Pancreas (tissue), 10 donors: ENCODE measurements at places on chromosomes 3 and 15. TPM values are rescaled to one million over a fixed set of nuclear protein-coding genes. Genes with fewer than 3 reads are reported as not detected.

- no peak for DNase-seq
Observed at GRCh38 chr3:11604139-11604892, 39.4 kb downstream of the VGLL4 start.

DNA sequence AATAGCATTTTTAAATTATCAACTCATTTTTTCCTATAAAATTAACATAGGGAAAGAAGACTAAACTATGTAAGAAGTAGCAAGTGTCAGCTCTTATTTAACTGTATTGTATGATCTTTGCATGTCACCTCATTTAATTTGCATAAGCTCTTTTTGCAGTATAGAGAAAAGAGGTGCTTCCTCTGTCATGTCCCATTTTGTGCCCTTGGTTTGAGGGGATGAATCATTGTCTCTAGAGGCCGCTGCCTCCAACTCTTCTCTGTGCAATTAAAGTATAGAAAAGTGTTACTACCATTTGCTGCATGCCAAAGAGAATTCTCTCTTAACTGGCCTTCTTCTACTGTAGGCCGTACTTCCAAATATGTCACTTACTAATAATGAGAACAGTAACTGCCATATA is 93.4 kb downstream of the LRRC28 start:
- DNase-seq = no peak

- no peak for DNase-seq
Observed at GRCh38 chr3:183699238-183699947, 1.8 kb downstream of the YEATS2 start.

DNA sequence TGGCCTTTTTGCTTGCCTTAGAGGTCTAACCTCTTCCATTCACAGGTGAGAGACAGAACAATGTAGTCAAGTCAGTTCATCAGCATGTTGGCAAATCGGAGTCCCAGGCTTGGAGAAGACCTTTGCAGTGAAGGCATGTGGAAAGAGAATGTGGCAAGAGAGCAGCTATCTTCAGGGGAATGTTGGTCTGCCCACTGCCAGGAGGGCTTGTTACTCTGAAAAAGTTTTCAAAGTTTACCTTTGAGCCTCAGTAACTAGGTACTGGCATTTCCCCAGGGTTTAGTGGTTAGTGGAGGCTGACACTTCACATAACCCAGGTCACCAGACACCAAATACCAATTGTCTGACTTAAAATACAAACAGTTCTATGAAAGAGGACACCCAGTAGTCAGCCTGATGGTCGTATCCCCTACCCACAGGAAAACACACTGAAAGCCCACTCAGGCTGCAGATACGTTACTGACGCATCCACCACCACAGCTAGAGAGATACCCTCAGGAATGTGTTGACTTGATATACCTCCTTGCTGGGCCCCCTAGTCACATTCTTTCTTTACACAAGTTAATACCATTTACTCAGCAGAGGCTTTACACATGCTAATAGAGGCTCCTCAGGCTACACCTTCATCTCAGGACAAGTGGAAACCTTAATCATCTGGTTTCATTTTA is 9.7 kb upstream of the ARID3B start:
- no peak for DNase-seq

DNA sequence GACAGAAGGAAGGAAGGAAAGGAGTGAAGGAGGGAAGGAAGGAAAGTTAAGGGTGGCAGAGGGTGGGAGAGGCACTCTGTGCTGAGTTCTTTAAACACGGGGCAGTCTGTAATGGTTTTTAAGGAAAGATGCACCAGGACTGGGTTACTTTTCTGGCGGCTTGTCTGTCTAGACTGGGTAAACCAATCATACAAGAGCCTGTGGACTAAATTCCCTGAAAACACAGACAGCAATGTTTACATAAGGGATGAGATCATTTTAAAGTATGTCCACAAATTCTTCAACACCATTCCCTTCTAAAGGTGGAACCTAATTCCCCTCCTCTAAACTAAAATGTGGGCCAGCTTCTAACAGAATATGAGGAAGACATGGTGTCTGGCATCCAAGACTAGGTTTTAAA is 235.5 kb upstream of the IGF1R start:
- no peak for DNase-seq

DNA sequence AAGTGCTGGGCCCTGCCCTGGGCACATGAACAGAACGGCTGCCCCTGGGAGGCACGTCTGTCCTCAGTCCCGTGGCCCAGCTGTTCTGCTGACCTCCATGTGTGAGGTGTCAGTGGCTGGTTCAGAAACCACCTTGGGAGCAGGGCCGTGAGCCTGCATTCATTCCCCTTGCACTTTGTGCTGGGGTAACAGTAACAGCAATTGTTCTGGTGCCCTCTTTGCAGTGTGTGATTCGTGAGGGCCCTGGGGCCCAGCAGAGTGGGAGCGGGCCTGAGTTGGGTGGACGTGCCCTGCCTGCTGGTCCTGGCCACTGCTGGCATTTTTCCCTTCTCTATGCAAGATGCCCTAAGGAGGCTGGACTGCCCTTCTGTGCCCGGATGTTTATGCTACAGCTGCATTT is 50.4 kb upstream of the MYZAP start:
- no peak for DNase-seq

DNA sequence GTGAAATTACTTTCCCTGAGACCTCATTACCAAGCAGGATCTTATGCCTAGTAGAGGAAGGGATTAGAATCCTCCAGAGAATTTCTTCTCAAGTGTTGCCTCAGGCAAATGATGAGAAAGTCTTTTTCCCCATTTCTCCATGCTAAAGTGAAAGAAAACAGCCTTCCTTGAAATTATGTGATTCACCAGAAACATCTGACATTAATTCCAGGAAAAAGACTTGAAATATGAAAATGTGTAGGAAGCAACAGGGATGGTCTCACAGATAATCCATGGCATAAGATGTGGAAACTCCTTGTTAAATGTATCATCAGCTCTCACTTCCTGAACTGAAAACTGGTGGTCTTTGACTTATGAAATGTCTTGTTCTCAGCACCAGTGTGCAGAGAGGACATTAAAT is 17.9 kb upstream of the ABI3BP start:
- DNase-seq = no peak

DNA sequence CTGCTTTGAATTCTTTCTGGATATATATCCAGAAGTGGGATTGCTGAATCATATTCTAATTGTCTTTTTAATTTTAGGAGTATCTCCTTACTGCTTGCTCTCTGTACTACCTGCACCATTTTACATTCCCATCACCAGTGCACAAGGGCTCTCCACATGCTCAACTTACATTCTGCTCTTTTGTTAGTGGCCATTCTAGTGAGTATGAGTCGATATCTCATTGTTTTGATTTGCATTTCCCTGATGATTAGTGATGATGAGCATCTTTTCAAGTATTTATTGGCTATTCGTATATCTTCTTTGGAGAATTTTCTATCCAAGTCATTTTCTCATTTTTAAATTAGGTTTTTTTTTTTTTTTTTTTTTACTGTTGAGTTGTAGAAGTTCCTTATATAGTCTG is 29.5 kb downstream of the PFN2 start:
- DNase-seq = no peak

DNA sequence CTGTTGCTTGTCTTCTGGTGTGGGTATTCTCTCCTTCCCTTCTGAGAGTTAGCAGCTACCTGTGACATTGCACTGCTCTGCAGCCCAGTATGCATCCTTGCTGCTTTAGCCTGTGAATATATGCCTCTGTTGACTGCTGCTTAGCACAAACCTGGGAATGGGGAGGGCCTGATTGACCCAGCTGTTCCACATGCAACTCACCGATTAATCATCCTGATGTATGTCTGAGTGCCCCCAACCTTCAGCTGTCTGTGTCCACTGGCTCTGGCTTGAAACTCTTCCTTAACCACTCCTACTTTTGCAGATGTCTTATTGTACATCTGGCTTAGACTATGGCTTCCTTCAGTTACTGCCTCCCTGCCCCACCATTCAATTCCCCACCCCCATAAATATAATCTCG is 119.1 kb downstream of the RASA2 start:
- no peak for DNase-seq

GRCh38 chr3:132135628-132136333 is 101.0 kb upstream of the CPNE4 start:
- no peak for DNase-seq

DNA sequence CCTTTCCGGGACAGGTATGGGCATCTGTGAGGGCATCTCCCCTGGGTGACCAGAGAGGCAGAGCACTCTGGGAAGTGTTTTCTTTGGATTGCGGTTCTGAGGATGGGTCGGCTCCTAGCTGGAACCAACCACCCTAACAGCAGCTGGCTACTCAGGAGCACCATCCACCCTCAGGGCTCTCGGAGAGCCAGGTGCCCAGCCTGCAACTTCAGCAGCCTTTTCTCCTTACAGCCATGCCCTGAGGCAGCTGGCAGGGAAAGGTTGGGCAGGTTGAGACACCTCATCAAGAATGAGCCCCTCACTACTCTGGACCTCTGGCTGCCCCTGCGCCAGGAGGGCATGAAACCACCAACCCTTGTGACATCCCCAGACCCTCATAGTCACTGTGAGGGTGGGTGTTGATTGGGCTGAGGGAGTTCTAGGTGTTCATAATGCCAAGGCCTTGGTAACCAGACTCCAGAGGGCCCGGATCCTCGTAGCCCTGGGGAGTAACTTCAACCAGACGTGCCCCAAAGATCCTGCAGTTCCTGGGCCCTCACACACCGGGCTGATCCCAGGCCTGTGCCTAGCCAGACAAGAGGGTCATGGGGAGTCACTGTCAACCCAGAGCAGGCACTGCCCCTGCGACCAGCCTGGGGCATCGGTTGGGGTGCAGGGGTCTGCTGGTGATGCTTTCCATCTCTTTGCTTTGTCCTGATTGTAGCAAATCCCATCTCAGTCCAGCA is 114.4 kb upstream of the ABHD17C start:
- no peak for DNase-seq

DNA sequence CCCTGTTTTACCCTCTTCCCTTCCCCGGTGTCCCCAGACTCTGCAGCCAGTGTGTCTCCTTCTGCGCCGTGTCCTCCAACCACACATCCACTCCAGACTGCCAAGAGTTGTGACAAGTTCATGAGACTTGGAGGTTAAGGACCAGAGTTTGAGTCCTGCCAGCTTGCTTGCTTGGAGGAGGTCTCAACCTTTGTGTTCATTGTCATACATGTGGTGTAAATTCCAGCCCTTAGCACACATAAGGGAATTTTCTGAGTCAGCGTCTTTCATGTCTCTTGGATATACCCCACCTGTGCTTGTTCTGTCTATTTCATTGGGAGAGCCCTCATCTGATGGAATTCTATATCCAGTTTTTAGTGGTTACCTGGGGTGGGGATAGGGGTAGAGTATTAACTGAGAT is 13.3 kb downstream of the CORO2B start:
- DNase-seq = no peak

DNA sequence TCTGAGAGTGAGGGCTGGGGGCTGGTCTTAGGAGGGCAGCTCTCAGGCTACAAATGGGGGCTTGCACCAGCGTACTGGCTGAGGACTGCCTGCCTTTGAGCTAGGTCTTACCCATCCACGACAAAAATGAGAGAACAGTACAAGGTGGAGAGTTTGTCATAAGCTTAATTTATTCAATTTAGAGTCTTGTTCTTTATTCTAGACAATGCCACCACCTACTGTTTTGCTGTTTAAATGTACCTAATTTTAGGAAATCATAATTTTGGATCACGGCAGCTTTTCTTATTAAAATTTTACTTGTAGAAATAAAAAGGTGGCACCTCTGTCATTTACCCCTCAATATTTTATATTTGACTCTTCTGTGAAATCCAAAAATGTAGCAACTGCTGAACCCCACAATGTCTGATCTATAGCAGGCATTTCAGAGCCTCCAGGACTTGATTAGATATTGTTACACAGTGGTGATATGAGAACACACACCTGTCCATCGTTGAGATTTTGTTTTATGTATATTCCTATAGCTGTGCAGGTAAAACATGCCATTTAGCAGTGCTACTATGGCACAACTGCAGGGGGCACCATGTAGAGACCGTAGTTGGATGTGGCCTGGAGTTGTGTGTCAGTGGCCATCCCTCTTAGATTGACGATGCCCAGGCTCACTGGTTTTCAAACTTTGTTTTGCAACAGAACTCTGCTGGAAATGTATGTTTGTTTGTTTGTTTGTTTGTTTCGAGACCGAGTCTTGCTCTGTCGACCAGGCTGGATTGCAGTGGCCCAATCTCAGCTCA is 88.6 kb downstream of the SLCO3A1 start:
- DNase-seq = no peak

DNA sequence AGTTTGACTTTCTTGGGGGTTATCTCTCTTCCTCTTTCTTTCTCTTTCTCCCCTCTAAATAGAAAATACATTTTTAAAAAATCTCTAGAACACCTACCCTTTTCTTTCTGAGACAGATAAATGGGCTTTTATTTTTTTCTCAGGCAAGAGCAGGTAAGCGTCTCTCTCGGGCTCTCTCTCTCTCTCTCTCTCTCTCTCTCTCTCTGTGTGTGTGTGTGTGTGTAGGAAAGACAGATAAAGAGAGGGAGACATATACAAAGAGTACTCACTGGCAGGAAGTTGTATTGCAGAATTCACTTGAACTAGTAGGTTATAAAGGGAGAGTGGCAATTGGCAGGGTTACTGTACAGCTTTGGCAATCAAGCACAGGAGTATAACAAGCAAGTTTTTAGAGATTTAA is 118.1 kb upstream of the LSAMP start:
- DNase-seq = no peak

DNA sequence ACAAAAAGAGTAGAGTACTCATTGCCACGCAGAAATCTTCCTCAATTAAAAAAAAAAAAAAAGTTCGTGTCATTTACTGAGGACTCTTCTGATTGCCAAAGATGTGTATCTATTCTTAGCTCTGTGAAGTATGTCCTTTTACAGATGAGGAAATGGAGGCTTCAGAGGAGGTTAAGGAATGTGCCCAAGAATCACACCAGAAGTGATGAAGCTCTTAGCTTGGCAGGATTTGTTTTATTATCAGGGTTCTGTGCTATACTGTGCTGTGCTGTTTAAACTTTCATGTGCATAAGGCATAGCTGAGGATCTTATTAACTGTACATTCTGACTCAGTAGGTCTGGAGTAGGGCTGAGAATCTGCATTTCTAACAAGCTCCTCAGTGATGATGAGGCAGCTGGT is 665.2 kb upstream of the ADAMTS9 start:
- no peak for DNase-seq

- no peak for DNase-seq
Observed at GRCh38 chr3:4885316-4885715, 93.9 kb upstream of the BHLHE40 start.

ZNF662 gene
- 10.3 TPM for polyA plus RNA-seq

C3orf52 gene
- polyA plus RNA-seq = 11.2 TPM

UBAP1L gene
- 11.4 TPM for polyA plus RNA-seq

TRPM1 gene
- polyA plus RNA-seq = not detected

SPINT1 gene
- 67.1 TPM for polyA plus RNA-seq

ABI3BP gene
- 3.6 TPM for polyA plus RNA-seq

LRRC34 gene
- 1.9 TPM for polyA plus RNA-seq

MAP6D1 gene
- polyA plus RNA-seq = 1.4 TPM

HRG gene
- polyA plus RNA-seq = not detected

CADM2 gene
- polyA plus RNA-seq = 0.65 TPM

PDZRN3 gene
- polyA plus RNA-seq = 5.0 TPM

LHFPL4 gene
- polyA plus RNA-seq = 3.9 TPM

MANF gene
- polyA plus RNA-seq = 34.1 TPM
